ENCODE measurements at places on chromosomes 1 and 21.

DNA sequence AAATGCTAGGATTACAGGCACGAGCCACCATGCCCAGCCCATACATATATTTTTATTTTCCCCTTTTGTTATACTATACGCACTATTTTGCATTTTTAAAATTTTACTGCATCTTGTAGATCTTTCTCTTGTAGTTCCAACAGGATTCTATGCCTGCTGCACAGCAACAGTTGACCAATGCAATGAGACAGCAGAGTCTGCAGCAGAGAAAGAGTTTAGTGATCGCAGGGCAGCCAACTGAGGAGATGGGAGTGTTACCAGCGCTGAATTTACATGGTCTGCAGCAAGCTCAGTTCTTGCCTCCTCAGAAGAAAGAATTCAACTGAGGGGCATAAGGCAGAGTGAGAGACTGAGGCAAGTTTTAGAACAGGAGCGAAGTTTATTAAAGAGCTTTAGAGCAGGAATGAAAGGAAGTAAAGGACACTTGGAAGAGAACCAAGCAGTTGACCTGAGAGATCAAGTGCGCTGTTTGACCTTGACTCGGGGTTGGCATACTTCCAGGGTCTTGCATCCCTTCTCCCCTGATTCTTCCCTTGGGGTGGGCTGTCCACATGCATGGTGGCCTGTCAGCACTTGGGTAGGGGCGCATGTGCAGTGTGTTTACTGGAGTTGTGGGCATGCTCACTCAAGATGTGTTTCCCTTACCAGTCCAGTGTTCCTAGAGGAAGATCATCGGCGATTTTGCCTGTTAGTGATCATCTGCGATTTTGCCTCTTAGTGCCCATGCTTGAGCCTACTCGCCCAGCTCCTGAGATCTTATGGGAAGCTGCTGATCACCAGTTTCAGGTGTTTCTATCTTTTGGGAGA, 4.1 kb upstream of the MTOR start:
- DNase-seq: no peak

DNA sequence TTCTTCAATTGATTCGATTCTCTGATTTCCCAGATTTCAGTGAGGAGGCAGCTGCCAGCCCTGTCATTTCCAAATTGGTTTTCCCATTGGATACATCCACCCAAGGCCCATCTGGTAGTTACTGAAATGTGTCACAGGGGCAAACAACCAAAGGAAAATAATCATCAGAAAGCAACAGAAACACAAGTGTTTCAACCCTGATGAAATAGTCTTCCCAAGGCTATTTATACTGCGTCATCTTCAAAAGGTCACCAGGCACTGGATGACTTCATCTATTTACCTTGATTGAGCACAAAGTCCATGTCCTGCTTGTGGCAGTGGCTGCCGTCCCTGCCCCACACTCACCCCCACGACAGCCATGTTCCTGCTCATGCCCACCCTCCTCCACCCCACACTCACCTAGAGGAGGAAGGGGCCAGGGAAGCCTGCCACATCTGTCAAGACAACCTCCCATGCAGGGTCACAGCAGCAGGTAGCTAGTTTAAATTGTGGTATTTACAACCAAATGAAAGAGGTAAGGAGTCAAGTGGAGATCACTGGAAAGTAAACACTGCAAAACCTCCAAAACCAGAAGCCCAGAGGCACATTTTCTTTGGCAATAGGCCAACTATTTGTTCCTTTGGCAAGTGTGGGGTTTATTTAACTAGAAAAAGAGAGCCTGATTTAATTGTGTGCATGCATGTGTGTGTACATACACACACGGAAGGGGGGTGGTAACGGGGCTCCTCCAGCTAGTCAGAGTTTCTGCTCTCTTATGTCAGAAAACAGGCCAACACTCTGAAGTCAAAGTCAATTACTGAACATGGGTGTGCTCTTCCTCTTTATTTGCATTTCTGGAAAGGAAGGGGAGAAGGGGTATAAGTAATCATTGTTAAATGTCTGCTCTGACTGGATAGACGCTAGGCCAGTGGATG, 49.5 kb upstream of the RAB4A start:
- DNase-seq: peak; percentile 98

- no peak for DNase-seq
These were observed 65.1 kb downstream of the MSH4 start for GRCh38 chr1:75861831-75862230.

- DNase-seq: no peak
These were observed 37.2 kb upstream of the TNFRSF1B start for GRCh38 chr1:12129624-12130023.

GRCh38 chr1:232624546-232625281, 5.2 kb downstream of the SIPA1L2 start:
- DNase-seq: no peak

DNA sequence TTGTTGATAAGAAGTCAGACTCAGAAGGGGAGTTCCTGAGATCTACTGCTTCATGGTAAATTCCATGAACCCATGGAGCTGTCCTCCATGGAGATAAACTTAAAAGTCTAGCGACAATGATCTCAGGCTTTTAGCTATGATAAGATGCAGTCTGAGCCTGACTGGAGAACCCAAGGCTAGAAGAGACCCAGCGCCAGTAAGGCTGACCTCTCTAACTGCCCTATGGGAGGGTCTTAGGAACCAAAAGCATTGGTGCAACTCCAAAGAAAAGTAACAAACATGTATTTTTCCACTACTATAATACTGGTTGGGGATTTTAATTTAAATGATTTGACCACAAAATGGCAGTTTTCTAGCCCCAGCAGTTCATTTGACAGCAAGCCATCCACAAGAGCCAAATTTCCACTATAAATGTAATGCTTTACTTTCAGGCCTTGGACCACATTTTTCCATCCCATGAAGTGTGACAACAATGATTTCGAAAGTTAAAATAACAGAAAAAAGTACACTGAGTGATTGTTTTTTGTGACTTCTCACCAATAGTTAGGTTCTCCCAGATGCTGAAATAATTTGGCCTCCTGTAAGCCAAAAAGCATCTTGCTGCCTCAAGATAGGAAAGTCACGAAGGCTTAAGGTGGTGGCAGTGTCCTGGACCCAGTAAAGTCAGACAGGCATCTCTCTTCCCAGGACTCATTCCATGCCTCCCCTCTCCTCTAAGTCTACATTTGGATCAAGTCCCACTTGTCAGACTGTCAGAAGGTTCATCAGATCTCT, 43.1 kb upstream of the EXOSC10 start:
- DNase-seq: no peak

DNA sequence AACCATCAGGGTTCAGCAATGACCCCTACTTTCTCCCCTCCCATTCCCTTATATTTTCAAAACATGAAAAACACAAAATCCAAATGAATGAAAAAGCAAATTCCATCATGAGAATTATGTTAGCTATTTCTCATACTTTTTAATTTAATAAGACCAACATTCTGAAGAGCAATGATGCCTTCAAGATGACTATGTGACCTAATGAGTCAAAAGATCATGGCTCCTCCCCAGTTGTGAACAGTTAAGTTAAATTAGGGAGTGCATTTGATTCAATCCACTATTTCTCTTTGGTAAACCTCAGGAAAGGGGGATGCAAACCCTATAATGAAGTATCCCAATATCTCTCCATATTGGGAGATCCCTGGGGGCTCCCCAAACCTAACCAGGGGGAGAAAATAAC, 36.5 kb downstream of the PUM1 start:
- DNase-seq: no peak

GRCh38 chr1:55504306-55504731, 289.2 kb upstream of the USP24 start:
- DNase-seq: no peak

DNA sequence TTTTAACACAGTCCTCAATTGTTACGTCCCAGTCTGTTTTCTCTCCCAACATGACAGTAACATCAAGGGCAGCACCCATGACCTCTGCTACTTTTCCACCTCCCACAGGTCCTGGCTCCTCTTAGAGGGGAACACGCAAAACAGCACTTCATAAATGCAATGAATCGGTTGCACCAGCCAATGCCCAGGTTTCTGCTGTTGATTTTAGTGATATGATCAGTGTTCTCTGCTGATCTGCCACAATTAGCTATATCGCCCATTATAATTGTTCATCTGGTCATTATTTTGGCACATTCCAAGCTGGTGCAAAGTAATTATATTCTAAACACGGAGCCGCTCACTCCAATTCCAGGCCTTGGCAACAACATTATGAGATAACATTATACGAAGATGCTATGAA, 184.5 kb downstream of the KCNH1 start:
- DNase-seq: no peak

DNA sequence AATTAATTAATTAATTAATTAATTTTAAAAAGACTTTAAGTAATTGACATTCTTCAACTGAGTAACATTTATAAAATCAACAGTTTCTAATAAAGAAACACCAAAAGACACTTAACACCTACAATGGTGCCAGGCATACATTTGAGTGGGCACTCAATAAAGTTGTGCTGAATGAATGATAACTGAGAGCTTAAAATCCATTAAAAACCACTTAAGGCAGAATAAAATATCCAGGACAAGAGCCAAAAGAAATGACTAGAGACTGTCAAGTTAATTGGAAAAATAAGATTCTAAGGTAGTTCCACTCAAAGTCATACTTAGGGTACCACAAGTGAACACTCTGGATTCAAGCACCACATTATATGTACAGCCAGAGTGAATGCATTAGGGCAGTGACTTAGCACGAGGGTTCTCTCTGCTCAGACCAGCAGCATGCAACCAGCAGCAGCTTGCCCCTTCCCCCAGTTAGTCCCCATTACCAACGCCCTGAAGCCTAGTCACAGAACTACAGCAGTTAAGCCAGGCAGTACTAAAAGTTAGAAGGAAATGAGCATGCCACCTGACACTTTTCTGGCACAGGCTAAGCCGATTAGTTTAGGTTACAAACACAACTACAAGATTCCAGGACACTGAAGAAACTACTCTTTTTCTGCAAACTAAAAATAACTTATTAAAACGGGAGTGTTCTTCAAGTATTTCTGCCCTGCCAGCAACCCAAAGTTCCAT, 46.5 kb downstream of the LUZP1 start:
- DNase-seq: no peak

DNA sequence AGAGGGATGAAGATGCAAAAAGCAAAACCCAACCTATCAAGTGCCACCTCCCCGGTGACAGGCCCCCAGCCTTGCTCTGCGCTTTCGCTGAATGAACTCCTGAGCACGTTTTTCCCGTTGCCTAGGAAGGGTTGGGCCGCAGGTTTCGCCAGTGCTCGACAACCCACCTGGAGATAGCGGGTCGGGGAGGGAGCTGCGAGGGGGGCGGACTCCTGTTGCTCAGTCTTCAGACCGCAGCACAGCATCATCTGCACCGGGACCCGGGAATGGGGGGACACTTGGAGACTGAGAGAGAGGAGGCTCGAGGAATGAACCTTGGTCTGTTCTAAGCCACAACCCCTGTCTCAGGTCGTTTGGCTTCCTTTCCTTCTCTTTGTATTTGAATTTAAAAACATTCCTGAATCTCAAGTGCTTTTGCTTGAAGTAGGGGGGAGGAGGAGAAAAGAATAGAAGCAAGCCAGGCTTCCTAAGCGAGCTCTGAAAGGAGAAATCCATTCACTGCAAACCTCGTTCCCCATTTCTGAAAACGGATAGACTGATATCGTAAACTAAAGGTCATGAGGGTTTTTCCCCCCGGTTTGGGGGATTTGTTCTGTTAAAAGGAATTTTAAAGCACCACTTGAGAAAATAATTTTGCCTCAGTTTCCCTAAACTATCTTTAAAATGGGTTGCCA, 1.2 kb downstream of the AK5 start:
- DNase-seq: peak; percentile 60

GRCh38 chr1:8989821-8990220, 36.4 kb downstream of the SLC2A7 start:
- no peak for DNase-seq

GRCh38 chr1:221892301-221892830, 150.5 kb upstream of the DUSP10 start:
- DNase-seq: no peak

- DNase-seq: no peak
These were observed 25.0 kb downstream of the MTOR start for GRCh38 chr1:11237356-11237755.

- no peak for DNase-seq
These were observed 6.4 kb downstream of the LAMB3 start for GRCh38 chr1:209645574-209646452.

DNA sequence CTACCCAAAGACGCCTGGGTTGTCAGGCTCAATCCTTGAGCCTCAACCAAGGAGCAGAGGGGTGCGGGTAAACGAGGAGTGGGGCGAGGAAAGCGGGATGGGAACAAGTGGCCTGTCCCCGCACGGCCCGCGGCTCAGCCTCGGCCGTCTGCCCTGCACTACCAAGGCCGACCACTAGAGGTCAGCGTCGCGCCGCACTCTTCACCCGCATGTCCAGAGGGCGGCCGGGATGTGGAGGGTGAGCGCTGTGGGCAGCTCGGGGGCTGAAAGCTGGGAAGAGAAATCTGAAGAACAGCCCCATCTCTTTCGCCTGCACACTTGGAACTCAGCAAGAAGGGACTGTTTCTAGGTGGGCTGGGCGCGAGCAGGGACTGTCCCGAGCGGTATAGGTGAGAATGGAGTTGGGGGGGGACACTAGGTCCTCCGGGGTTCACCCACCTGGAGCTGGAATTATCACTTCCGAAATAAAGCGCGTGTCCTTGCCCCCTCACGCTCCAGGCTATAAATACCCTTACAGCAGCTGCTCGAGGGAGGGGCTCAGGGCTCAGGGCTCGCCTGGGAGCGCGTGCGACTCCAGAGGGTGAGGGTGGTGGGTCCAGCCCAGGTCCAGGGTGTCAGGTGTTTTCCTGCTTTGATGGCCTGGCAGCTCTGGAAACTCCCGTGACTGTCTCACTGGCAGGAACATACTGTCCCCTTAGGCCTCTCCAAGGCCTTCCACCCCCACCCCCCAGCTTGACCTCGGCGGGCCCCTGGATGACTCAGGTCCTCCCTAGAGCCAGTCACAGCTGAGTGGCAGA, 9.8 kb downstream of the SLC30A2 start:
- DNase-seq: peak; percentile 87

DNA sequence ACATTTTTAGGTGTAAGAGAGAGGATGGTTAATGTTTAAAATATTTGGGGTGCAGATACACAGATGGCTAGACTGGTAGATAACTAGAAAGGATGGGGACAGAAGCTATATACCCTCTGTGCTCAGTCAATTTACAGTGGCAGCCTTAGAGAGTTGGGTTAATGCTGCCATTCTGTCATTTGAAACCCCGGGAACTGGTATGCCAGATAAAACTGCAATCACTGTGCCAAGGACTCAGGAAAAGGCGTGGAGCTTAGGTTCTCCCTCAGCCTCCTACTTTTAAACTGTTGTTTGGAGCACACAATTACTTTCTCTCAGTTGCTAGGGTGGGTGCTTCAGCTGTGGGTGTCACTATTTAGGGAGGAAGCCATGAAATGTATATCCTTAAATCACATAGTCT, 90.0 kb upstream of the HNRNPU start:
- DNase-seq: no peak

DNA sequence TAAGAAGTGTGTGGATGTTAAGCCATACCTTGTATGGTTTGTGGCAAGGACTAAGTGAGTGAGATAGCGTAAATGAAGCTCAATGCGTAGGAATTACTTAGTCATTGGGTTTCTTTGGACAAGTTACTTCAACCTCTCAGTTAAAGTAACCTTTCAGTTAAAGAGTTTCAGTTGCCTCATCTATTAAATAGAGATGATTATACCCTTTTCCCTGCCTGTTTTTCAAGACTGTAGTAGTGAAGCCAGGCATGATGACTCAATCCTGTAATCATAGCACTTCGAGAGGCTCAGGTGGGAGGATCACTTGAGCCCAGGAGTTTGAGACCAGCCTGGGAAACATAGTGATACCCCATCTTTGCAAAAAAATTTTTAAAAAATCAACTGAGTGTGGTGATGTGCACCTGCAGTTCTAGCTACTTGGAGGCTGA, 6.3 kb downstream of the ZMPSTE24 start:
- no peak for DNase-seq

All from DMS53 (cell line).